ENCODE measurements at places on chromosomes 6 and 20. TPM values are rescaled to one million over a fixed set of nuclear protein-coding genes. Genes with fewer than 3 reads are reported as not detected.

The NSFL1C gene
- total RNA-seq, result 55.8 TPM

The RARS2 gene
- total RNA-seq, result 16.8 TPM

The PTCRA gene
- total RNA-seq, result not detected

The TREM1 gene
- 0.67 TPM for total RNA-seq

The SENP6 gene
- 46.8 TPM for total RNA-seq

The ISM1 gene
- 1.5 TPM for total RNA-seq

The STMN3 gene
- total RNA-seq, result 4.3 TPM

The SNAP91 gene
- 2.3 TPM for total RNA-seq

The NKX2-2 gene
- not detected for total RNA-seq

DNA sequence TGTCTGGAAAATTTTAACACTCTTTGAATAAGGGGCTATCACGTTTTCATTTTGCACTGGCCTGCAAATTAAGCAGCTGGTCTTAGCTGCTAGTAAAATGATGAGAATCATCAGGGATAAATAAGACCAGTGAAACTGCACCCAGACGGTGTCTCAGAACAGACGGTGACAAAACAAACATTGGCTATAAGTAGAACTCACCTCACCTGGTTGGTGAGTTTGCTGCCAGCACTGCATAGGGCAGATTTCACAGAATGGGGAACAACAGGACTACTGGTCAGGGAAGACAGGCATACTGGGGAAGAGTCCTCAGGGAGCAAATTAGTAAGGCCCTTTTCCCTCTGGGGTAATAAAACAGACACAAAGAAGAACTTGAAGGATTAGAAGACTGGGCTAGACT lies 175.9 kb upstream of the CITED2 start:
- no peak for DNase-seq

DNA sequence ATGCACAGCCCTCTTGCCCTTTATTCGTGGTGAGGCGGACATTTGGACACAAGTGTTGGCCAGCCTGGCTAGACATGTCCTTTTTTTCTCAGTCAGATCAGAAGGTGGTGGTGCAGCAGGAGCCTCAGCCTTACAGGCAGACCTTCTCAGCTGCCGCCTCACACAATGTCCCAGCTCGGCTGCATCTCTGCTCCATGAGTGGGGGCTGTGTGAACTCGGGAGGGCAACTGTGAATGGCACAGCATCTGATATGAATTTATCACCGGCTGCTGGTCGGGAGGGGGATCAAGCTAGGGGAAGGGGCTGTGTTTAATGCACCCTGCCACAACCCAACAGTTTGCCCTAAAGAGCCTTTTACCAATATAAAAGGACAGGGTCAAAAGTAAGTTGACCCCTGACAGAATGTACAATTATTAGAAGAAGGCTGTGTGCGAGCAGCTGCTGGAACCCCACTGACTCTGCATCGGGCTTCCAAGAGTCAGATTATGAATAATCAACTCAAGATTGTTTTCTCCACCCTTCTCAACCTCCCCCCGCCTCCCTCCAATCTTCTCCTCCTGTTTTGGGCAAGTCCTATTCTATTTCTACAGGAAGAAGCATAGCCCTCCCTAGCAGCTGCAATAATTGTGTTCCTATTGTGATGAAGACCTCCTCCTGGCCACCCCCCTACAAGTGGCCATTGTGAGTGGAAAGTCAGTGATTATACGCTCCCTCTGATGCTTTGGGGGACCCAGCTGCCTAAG lies 245.2 kb downstream of the PKHD1 start:
- DNase-seq, result no peak

DNA sequence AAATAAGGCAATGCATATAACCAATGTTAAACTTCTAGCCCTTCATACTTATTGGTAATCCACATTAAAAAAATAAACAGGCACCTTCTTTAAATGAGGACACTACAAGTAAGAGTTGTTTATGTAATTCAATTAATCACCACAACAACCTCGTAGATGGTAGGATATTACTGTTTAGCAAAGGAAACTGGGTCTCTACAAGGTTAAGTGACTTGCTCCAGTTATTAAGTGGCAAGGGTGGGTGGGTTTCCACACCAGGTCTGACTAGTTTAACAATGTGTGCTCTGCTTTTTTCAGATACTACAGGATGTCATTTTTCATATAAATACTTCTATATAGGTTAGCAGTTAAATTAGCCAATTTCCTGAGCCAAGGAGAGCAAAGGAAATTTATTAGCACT lies 129.1 kb downstream of the MAN1A1 start:
- DNase-seq, result no peak

GRCh38 chr6:3808759-3809514 lies 40.2 kb upstream of the FAM50B start:
- peak; percentile 65 for DNase-seq

GRCh38 chr6:162873537-162873936 lies 145.8 kb downstream of the PACRG start:
- DNase-seq, result no peak

DNA sequence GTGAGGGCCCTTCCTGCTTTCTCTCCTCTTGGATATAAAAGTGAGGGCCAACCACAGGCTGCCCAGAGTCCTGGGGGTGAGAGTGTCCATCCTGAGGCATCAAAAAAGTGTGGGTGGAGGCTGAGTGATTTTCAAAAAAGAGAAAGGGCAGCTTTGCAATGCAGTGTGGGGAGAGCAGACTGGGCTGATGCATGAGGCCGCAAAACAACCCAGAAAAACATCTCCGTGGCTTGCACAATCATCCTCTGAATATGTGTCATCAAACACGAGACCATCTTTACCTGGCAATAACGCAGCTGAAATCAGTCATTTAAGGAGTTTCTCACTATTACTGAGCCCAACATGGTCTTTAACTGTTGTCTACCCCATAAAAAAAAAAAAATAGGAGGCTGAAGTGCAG lies 191.2 kb upstream of the SOX4 start:
- DNase-seq, result no peak

- DNase-seq, result no peak
Measured at GRCh38 chr20:2047456-2048092, 53.7 kb upstream of the PDYN start.

DNA sequence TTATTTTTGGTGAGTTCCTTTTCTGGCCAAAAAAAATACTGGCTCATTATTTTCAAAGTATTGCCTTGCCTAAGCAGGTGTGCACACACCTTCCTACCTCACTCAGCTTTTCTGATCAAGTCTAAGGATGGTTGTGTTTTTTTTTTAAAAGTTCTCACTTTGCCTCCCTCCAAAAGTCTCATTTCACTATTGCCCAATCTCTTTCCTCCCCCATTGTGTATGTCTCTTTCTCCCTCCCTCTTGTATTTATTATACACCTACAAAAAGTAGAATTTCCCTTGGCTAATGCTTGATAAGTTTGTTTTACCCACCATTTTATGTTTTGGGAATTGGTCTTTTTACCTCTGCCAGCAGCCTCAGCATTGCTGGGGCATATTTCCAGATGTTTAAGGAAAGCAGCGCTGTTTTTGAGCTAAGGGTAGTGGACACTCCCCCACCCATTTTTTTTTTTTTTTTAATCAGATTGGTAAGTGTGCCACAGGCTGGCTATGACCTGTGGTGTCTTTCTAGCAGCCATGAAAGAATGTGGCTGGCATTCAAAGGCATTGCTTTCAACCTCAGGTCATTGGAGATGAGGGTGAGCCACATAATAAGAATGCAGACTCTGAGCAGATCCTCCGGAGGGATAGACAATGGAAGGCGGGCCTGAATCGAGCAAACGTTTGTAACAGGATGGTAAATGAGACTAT lies 668.6 kb downstream of the UTRN start:
- DNase-seq, result no peak

GRCh38 chr6:160256445-160256844 lies 2.2 kb downstream of the SLC22A2 start:
- no peak for DNase-seq

DNA sequence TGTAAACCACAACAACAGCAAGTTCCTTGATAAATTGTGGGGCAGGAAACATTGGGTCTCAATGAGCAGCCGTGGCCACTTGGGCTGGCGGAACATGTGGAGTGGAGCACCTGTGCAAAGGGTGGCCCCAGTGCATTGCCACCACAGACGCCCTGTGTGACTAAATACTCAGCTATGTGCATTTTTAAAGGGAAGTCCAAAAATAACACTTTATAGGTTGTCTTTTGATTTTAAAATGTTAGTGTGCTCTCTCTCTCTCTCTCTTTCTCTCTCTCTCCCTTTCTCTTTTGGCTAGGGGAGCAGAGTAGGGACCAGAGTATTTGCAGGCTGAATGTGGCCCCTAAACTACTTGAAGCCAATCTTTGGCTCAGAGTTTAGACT lies 236.3 kb downstream of the BCAS1 start:
- DNase-seq, result no peak

GRCh38 chr20:49868538-49868937 lies 46.8 kb downstream of the SPATA2 start:
- no peak for DNase-seq

- no peak for DNase-seq
Measured at GRCh38 chr20:46674253-46675083, 14.8 kb downstream of the TP53RK start.

DNA sequence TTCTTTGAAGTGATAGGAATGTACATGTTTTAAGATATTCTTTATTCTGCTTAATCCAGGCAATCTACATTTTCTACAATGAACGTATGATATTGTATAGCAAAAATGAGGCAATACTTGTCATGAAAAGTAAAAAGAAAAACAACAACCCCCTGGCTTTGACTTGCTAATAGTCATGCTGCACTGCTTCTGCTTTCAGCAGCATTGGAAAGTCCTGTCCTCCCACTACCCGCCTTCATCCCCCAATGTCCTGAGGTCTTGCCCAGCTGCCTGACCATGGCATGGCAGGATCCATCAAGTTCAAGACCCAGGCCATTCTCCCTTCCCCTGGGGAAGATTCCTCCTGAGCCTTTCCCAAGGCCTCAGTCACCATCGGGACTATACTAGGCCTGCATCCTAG lies 156.5 kb downstream of the SH3BGRL2 start:
- no peak for DNase-seq

GRCh38 chr6:169454204-169454871 lies 200.7 kb upstream of the THBS2 start:
- no peak for DNase-seq

GRCh38 chr20:8049310-8049709 lies 29.7 kb upstream of the TMX4 start:
- no peak for DNase-seq

GRCh38 chr6:65253041-65253440 lies 454.0 kb downstream of the EYS start:
- DNase-seq, result no peak

DNA sequence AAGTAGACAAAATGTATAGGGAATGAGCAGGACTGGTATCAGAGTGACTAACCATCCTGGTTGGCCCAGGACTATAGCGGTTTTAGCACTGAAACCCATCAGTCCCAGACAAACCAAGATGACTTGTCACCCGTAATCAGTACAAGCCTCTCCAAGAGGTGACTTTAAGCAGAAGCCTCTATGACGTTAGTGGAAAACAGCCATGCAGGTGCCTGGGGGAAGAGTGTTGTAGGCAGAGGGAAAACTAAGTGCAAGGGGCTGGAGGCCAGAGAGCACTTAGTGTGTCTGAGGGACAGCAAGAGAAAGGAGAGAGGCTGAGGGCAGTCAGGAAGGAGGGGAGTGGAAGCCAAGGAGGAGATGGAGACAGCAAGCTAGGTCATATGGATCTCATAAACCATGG lies 2.1 kb downstream of the SGK2 start:
- DNase-seq, result no peak

- DNase-seq, result peak; percentile 67
Measured at GRCh38 chr20:62595491-62595890, 46.8 kb upstream of the SLCO4A1 start.

- no peak for DNase-seq
Measured at GRCh38 chr6:36970892-36971842, 14.8 kb downstream of the MTCH1 start.

DNA sequence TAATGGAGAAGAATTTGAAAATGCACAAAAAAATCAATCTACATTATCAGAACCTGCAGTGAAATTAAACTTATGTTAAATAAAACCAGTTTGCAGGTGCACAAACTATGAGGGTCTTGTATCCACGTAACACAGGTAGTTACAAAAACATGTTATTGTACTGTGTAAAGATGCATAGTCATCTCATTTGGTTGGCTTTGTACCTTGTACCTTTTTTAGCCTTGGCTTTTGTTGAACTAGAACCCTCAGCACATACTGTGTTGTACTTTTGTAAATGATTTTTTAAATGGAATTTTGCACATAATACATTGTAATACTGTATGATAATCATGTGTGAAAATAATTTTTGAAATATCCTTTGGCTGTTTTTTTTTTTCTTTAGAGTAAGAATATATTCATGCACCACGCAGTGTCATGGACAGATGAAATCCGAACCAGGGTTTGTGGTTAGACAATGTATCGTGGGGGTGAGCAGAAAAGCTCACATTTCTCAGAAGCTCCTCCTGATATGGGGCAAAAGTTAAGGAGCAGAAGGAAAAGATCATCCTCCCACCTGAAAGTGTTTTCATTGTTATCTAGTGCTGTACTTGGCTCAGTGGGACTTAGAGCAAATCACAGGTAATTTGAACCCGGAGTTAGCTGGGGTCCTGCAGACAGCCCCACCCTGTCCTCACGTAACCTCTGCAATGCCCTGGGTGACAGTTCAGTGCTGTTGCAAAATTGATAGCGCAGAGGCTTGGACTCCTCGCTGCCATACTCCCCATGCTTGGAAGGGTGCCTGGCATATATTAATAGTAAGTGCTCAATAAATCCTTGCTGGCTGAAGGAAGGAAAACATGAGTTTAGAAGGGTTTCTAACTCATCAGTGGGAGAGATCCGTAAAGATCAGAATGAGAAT lies 14.8 kb upstream of the NAA20 start:
- no peak for DNase-seq

- DNase-seq, result no peak
Measured at GRCh38 chr6:124298730-124299129, 495.1 kb downstream of the NKAIN2 start.

GRCh38 chr20:63161176-63161651 lies 54.7 kb downstream of the YTHDF1 start:
- peak; percentile 30 for DNase-seq

DNA sequence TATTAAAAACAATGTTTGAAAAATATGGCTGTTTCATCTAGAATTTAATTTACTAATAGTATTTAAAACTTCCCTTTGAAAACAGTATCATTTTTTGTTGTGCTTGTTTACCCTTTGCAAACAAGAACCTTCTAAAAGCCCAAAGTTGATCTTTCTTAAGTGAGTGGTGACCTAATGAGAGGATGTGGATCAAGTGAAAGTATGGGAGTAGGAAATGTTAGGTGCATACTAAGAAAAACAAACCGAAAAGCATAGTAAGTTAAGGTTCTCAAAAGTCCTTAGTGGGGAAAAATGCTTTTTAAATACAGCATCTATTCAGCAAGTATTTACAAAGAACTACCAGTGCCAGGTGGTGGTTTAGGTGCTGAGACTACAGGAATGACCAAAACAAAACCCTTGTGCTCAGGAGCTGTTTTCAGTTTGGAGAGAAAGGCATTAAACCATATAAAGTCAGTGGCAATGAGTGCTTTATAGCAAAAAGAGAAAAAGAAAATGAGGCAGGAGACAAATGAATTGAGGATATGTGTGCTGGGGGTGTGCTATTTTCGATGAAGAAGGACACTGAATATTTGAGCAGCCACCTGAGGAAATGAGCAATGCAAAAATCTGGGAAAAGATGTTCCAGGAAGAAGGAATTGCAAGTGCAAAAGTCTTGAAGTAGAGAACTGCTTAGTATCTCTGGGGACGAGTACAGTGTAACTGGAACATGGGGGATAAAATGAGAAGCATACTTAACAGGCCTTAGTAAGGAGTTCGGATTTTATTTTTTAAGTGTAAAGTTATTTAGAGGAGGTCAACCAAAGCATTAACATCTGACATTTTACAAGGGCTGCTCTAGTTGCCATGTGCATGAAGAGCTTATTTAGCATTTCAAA lies 24.0 kb downstream of the RNF146 start:
- DNase-seq, result no peak

Data from Right ventricle myocardium superior (tissue), 1 donor.